ENCODE measurements at places on chromosomes 7 and 10. TPM values are rescaled to one million over a fixed set of nuclear protein-coding genes. Genes with fewer than 3 reads are reported as not detected.
A peak's percentile ranks its signal among the peaks of the same experiment; 100 is the strongest.

- DNase-seq, result peak; percentile 8
These were observed 249.6 kb downstream of the ELFN1 start for GRCh38 chr7:1919539-1920265.

- DNase-seq, result peak; percentile 85
These were observed 45.5 kb upstream of the TARP start for GRCh38 chr7:38318803-38319416.

The CREB3L2 gene
- total RNA-seq, result 14.8 TPM

The SNX8 gene
- 48.7 TPM for total RNA-seq

GRCh38 chr10:77301305-77301730 lies 336.3 kb downstream of the KCNMA1 start:
- DNase-seq, result no peak

The SYPL1 gene
- 47.7 TPM for total RNA-seq

- no peak for DNase-seq
These were observed 198.5 kb downstream of the CACNA2D1 start for GRCh38 chr7:82244947-82245517.

The SERPINE1 gene
- total RNA-seq, result 0.27 TPM

The STRA8 gene
- not detected for total RNA-seq

- DNase-seq, result no peak
These were observed 104.1 kb upstream of the FAM20C start for GRCh38 chr7:88095-88926.

GRCh38 chr10:64537928-64538327 lies 1016.7 kb downstream of the REEP3 start:
- peak; percentile 67 for DNase-seq

The OPN1SW gene
- total RNA-seq, result not detected

GRCh38 chr10:35340975-35341374 lies 4.7 kb downstream of the CCNY start:
- no peak for DNase-seq

DNA sequence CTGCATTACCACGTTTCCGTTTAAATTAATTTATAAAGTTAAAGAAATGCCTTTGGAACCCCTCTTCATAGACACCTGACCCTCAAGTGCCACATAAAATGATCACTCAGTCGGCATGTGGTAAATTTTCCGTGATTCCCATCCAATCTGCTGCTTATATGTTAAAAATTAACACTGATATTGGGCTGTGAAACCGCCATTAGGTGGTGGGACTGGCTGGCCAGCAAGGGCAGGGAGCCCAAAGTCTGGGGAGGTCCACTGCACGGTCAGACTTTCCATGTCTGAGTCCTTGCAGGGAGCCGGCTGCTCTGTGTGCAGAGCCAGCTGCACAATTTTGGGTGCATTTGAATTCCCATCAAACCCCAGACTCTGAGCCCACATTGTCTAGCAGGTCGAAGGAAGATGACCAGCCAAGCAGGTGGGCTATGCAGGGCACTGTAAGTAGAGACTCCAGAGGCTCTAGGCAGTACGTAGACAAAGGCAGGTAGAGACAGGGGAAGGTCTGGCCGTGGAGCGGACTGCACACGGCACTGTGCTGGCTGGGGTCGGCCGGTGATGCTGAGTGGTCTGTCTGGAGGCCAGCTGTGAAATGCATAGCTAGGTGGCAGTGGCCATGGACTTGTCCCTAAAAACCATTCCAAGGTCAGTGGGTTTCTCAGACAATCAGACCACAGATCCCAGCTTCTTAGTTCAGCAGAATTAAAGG lies 122.9 kb downstream of the SH3PXD2A start:
- DNase-seq, result no peak

The ZNF22 gene
- 5.6 TPM for total RNA-seq

DNA sequence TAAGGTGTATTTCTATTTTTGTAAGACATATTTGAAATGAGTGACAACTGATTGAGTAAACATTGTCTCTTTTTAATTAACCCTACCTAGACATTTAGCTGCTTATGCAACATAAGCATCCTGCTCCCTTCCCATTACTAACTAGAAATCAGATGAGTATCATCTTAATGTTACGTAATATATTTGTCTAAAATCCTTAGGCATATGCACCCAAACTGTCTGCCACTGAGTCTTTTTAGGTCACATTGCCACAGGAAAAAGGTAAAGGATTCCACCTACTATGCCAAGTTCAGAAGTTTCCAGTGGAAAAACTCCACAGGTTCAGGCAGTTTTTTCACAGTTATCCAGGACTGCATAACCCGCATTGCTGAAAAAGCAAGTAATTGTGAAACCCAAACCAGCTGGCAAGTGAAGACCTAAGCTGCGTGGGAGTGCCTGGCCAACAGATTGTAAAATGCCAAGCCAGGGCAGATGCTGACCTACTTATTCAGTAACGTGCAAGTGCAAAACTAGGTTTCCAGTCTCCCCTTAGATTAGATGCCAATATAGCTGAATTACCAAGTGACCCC lies 983.7 kb downstream of the GATA3 start:
- no peak for DNase-seq

The ASB4 gene
- total RNA-seq, result 156 TPM

- DNase-seq, result no peak
These were observed 14.5 kb downstream of the OR9A2 start for GRCh38 chr7:143012409-143012808.

GRCh38 chr10:103915796-103916195 lies 2.2 kb downstream of the STN1 start:
- DNase-seq, result no peak

The PPP1R9A gene
- 3.5 TPM for total RNA-seq

GRCh38 chr10:11257440-11258090 lies 239.9 kb downstream of the CELF2 start:
- no peak for DNase-seq

- no peak for DNase-seq
These were observed 29.6 kb upstream of the EIF5AL1 start for GRCh38 chr10:79482741-79483140.

DNA sequence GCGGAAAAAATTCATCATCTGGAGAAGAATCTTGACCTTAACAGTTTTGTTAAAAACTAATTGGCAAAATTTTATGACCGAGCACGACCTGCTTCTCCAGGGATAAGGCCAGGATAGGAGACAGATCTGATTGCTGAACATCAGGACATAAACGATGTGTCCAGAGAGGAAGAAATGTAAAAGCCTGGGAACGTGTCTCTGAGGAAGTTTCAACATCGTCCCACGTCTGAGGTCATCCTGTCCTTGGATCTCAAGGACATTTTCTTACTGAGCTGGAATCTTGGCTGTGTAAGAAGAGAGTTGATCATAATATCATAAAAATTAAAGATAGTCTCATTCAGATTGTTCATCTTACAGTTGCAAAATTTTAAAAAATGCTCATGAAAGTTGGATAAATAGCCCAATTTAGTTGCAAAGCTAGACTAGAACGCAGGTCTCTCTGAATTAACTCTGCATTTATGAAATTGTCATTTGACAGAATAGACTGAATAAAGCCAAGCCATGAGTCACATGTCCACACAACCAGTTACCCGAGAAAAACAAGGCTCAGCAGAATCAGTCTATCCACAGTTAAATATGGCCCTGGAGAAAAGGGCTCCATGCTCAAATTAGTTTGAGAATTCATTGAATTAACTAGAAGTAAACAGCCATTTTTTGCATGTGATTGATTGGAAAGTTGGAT lies 120.0 kb upstream of the EGFR start:
- DNase-seq, result no peak

GRCh38 chr7:68406480-68406879 lies 1191.8 kb upstream of the AUTS2 start:
- DNase-seq, result no peak

- no peak for DNase-seq
These were observed 69.7 kb upstream of the APBB1IP start for GRCh38 chr10:26368463-26368862.

DNA sequence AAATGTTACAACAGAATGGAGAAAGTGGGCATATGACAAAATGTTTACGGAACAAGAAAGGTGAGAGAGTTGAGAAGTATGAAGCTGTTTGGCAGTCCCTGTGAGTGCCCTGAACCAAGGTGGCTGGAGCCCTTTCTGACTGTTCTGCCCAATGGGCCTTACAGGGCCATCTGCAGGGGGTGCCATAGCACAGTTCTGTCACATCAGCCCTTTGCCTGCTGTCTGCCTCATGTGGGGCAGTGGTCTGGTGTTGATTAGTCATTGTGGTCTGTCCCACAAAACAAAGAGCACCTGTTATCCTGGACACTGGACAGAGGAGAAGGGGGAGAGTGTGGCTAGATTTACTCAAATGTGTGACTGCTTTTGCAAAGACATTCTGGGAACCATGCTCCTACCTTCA lies 51.5 kb upstream of the OSBPL3 start:
- peak; percentile 79 for DNase-seq

DNA sequence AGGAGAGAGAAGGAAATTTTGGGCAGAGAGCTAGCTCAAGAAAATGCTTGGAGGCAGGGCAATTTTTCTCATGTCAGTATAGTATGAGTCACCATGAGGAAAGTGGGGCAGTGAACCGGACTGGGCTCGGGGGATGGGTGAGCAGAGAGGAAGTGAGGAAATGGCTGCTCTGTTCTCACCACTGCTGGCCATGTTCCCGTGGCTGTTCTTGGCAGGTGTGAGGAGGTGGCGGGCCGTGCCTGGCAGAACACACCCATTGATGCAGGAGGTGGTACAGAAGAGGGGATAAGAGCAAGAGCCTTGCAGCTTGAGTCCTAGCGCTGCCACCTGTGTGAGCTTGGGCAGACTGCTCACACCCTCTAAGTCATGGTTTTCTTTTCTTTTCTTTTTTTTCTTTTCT lies 304.4 kb upstream of the LYZL1 start:
- DNase-seq, result peak; percentile 27

- DNase-seq, result no peak
These were observed 136.3 kb upstream of the PDE1C start for GRCh38 chr7:32206488-32206887.

The MYL10 gene
- total RNA-seq, result 1.1 TPM

- DNase-seq, result no peak
These were observed 123.4 kb downstream of the ATE1 start for GRCh38 chr10:121804460-121804859.

DNA sequence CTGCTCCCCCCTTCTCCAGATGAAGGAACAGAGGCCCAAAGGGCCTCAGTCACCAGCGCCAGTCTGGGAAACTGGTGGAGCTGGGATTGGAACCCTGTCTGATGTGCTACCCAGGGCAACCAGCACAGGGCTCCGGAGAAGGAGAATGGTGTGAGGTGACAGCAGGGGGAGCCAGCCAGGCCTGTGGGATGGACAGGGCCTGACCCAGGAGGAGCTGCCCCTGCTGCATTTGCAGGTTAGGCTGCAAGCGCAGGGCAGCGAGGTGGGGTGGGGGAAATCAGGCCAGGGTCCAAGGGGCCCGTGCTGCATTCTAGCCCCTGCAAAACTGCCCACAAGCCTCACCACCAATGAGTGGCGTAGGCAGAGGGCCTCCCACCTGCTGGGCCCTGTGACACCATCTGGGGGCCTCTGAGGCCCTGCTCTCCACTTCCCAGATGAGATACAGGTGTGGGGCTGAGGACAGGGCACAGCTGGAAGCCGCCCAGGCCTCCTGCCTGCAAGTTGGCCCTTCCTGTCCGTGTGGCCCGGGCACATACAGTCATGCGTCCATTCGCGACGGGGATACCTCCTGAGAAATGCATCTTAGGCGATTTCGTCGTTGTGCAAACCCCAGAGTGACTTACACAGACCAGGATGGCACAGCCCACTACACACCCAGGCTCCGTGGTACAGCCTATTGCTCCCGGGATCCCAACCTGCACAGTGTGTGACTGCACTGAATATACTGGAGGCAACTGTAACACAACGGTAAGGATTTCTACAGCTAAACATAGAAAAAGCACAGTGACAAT lies 45.3 kb downstream of the RASGEF1A start:
- peak; percentile 37 for DNase-seq

- DNase-seq, result no peak
These were observed 18.4 kb upstream of the VOPP1 start for GRCh38 chr7:55590517-55591281.

DNA sequence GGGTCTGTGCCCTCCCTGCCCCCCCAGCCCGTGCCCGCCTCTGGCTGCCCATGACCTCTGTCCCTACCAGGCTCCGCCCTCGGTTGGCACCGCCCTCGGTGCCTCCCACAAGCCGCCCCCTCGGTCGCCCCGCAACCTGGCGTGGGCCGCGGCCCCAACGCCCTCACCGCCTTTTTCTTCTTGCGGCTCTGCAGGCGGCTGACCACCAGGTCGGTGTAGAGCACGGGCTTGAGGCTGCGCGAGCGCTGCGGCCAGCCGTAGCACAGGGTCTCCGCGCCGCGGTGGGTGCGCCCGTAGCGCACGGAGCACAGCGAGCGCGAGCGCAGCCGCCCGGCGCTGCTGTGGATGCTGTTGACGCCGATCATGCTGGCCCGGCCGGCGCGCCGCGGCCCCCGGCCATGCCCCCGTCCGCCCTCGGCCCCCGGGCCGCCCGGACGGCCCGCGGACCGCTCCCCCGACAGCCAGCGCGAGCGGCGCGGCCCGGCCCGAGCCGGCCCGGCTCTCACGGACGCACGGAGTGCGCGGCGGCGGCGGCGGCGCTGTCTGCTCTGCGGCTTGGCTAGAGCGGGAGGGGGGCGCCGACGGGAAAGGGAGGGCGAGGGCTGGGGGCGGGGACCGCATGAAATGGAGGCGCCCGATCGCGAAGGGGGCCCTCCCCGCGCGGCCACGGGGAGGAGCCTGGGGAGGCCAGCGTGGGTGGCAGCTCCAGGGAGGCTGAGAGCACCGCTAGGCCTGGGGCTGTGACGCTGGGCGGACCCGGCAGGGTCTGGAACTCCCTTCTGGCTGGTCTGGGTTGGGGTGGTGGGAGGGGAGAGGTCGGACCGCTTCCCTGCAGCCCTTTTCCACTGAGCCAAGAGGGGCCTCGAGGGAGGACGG lies 9.6 kb downstream of the PSD start:
- no peak for DNase-seq

- no peak for DNase-seq
These were observed 78.9 kb downstream of the ALOX5 start for GRCh38 chr10:45452743-45453452.

DNA sequence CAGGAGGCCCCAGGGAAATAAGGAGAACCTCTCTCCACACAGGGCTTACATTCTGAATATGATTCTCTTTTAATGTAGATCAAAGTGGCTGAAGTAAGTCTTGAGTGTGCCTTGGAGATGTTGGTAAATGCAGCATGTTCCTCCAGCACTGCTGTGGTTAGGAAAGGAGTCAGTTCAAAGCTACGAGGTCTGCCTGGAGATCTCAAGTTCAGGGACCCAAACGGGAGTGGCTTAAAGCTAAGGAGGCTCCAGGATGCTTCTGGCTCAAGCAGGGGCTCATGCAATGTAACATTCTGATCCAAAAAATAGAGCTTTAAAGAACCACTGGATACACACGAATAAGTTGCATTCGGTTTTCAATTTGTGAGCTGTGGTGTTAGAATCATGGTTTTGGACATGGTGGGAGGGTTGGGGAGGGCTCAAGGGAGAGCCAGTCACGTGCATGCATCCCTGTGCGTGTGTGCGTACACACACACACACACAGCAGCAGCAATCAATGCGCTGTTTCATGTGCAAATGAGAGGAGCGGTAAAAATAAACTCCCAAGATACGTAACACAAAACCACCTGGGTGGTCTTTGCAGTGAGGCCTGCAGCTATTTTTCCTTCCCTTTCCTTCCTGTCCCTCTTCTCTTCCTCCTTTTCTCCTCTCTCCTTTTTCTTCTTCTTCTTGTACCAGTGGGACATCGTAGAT lies 70.5 kb downstream of the AOAH start:
- DNase-seq, result no peak

Data from SK-MEL-5 (cell line).